ENCODE measurements at places on chromosomes 2 and 18. TPM values are rescaled to one million over a fixed set of nuclear protein-coding genes. Genes with fewer than 3 reads are reported as not detected.

M1AP gene
- 4.9 TPM for total RNA-seq

STARD6 gene
- not detected for total RNA-seq

DNA sequence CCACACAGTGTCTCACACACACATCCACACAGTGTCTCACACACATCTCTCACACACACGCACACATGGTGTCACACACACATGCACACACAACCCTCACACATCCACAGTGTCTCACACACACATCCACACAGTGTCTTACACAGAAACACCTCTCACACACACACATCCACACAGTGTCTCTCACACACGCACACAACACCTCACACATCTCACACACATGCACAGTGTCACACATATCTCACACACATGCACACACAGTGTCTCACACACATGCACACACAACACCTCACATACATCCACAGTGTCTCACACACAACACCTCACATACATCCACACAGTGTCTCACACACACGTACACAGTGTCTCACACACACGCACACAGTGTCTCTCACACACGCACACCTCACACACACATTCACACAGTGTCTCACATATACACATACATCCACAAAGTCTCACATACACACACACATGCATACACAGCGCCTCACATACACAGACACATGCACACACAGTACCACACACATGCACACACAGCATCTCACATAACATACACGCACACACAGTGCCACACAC is 473.9 kb upstream of the HS6ST1 start:
- no peak overlapping the region for H3K27ac ChIP-seq
- H3K4me1 ChIP-seq, result peaks cover 10% of the 10 kb centered on the region
- H3K4me3 ChIP-seq, result no peak overlapping the region

CYP1B1 gene
- 88.9 TPM for total RNA-seq

DNA sequence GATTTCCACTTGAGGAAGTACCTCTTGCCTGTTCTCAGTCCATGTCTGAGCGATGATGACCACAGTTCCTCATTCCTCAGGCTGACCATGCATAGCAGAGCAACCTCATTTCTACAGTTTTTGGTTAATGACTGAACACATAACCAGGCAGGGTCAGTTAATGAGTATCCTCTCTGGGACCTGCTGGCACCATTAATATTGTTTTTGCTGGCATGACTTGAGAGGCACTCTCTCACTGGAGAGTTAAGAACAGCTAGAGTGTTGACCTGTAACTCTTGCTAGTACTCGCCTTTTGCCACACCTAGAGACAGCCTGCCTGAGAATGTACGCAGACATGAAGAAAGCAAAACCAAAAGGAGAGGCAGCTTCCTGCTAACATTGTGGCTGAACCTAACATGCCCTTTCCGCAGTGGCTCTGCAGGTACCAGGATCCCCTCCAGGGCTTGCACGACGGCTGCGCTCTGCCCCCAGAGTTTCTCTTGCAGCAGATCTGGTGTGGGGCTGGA is 23.9 kb downstream of the PECR start:
- peaks cover 4% of the 10 kb centered on the region for H3K36me3 ChIP-seq
- H3K4me1 ChIP-seq, result no peaks in the 10 kb centered on the region
- no peak overlapping the region for H3K4me3 ChIP-seq
- no peak for DNase-seq

- H3K4me1 ChIP-seq, result peaks cover 10% of the 10 kb centered on the region
- H3K36me3 ChIP-seq, result no peaks in the 10 kb centered on the region
- H3K4me3 ChIP-seq, result no peak overlapping the region
- H3K27me3 ChIP-seq, result no peaks in the 10 kb centered on the region
Measured at GRCh38 chr2:219104107-219105035, 43.6 kb upstream of the IHH start.

DNA sequence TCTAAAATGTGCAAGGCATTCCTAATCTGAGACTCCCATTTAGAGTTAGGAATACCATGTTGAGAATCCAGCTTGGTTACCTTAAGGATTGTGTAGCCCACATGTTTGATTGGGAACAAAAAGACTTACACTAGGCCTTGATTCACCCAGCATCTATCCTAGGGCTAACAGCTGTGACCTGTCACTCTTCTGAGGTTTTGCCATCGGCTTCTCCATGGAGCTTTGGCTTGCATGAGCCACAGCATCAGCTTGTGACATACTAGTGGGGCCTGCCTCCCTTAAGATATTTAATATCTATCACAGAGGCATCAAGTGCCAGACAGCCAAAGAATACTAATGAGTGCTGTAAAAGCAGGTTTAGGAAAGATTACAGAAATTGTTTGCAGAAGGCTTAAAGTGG is 241.3 kb upstream of the UBE2E3 start:
- H3K27me3 ChIP-seq, result no peaks in the 10 kb centered on the region
- H3K36me3 ChIP-seq, result no peaks in the 10 kb centered on the region
- no peaks in the 10 kb centered on the region for H3K4me1 ChIP-seq
- H3K4me3 ChIP-seq, result no peak overlapping the region
- no peak for DNase-seq

DNA sequence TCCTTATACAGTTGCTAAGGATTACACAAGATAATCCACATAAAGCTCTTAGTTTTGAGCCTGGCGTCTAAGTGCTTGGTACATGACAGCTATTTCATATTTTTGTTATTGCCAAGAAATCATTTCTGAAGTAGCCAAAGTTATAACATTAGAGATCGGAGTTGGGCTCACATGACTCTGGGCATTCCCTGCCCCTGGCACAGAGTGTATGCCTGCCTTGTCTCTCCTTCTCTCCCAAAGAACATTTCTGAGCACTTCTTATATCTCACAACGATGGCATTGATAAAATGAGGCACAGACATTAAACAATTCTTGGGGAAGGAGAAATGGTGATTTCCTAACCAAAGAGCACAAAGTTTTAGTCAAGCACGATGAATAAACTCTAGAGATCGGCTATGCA is 87.7 kb upstream of the DDX18 start:
- H3K27ac ChIP-seq, result no peak overlapping the region
- no peak overlapping the region for H3K4me3 ChIP-seq
- no peaks in the 10 kb centered on the region for H3K27me3 ChIP-seq
- DNase-seq, result no peak
- no peaks in the 10 kb centered on the region for H3K4me1 ChIP-seq
- H3K36me3 ChIP-seq, result no peaks in the 10 kb centered on the region

TRAK2 gene
- 25.8 TPM for total RNA-seq

GTF2A1L gene
- total RNA-seq, result 12.8 TPM
